ENCODE measurements at places on chromosomes 11 and 22.

- no peak for DNase-seq
Measured at GRCh38 chr11:108715239-108715638, 50.4 kb downstream of the DDX10 start.

DNA sequence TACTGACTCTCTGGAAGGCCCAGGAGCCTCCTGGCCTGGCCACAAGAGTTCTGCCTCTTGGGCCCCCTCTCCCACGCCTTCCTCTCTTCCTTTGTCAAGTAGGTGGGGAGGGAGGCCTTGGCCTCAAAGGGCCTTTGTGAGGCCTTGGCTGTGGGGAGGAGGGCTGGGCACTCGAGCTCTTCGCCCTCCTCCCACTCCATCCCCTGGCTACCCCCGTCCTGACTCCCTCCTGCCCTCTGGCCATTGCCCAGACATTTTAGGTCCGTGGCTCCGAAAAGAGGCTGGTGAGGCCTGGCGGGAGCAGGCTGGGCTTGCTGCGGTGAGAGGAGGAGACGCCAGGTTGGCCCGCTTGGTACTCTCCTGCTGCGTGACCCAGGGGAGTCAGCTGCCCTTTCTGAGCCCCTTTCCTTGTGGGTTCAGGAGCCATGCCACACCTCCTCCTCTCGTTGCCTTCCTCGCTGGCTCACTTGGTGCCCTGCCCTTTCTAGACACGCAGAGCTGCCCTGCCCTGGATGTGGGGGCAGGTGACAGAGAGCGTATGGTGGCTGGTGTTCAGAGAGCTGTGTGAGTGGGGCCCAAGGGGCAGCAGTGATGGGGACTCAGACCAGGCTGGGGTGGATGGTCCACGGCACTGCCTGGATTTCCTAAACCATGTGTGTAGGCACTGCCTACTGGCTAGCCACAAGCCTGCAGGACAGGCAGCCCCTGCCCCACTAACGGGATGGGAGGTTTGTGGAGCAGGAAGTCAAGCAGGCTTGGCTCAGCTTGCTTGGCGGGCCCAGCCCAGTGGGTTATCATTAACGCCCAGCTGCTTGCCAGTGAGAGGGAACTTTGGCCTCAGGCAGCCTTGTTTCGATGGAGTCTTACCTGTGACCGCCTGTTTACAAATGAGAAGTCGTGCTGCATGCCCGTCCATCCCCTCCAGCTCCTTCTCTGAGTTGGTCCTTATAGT, 15.8 kb upstream of the OMP start:
- DNase-seq = no peak

- DNase-seq = no peak
Measured at GRCh38 chr11:74011360-74012073, 2.6 kb upstream of the UCP3 start.

GRCh38 chr11:2508793-2509192, 64.0 kb downstream of the KCNQ1 start:
- no peak for DNase-seq

GRCh38 chr11:1564535-1565172, 7.4 kb downstream of the DUSP8 start:
- DNase-seq = no peak

DNA sequence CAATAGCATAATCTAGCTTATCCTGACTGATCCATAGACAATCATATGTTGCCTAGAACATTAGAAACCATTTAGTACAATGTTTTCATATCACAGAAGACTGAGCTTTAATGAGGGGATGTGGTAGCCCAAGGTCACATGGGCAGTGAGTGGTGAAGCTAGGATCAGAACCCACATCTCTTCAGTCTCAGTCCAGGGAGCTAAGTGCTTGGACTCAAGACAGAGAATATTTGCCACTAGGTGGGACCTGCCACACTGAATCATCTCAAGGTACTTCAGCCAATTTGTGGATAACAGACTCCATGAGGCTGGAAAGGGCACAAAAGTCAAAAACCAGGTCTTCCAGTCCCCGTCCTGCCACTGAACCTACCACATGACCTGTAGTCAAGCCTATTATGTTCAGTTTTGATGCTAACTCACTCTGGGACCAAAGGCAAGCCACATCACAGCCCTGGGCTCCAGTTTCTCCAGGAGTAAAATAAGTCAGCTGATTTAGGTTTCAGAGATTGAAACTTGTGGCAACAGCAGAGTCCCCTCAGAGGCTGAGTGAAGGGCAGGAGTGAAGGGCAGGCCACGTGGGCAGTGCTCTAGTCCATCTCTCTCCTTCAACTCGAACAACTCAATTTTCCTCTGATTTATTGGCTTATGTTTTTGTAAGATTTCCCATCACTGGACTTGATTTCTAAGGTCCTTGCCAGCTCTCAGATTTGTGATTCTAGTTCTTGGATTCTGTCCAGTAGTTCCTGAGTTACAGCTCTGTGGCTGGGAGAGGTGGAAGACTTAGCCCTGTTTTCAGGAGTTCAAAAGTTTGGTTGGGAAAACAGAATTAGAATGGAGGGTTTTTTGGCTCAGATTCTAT, 84.6 kb upstream of the PHOX2A start:
- no peak for DNase-seq

DNA sequence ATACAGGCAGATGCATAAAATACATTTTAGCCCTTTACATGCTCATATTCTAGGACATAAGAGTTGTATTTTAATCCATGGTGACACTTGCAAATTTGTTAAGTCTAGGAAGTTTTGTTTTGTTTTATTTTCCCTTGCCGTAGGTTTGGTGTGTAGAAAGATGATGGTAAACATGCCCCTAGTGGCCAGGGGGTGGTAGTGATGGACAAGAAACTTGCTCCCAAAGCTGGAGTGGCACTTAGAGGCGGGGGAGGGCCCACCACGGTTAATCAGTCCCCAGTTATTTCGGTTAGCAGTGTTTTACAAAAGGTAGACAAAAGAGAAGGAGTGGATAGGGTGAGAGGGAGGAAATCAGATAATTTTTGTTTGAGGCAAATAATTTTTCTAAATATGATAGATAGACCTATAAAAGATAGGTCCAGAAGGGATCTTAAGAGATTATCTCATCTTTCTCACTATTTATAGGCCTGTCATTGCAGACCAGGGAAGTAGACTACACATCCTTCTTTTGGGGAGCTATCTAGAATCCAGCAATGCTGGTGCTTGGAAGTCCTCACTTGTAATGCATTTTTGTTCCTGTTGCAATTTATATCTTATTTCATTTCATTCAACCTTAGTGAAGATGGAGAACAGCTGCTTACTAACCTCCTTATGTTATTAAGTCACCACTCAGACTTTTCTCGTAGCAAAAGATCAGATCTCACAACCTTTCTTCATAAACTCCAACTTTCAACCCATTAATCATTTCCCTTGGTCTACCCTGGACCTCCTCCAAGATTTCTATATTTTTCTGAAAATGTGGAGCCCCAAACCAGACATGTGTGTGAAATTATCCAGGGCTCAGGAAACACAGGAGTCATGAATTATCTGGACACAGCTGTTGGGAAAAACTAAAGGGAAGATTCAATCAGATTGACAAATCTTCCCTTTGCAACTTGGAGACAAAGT, 5.9 kb upstream of the BDNF start:
- peak; percentile 5 for DNase-seq

DNA sequence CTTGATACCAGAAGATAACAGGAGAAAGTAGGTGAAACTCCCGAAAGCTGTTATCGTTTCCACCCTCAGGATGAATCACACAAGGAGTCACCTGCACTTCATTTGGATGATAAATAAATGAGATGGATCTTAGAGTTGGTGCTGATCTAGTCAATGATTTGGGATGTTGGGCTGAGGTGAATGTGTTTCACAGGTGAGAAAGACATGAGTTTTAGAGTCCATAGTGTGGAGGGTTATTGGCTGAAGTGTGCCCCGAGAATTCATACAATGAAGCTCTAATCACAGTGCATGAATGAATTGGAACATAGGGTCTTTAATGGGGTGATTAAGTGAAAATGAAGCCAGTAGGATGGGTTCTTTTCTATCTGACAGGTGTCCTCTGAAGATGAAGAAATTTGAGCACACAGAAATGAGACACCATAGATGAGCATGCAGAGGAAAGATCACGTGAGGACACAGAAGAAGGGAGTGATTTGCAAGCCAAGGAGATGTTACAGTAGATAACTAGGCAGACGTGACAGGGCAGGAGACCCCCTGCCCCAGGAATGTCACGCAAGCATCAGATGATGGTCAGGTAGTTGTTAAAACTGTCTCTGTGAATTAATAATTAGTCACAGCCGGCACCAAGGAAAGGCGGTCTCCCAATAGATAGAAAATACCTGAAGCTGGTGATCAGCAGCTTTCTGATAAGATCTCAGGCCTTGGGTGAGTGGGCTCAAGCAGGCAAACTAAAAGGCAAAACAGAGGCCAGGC, 60.3 kb upstream of the IGLL5 start:
- no peak for DNase-seq

DNA sequence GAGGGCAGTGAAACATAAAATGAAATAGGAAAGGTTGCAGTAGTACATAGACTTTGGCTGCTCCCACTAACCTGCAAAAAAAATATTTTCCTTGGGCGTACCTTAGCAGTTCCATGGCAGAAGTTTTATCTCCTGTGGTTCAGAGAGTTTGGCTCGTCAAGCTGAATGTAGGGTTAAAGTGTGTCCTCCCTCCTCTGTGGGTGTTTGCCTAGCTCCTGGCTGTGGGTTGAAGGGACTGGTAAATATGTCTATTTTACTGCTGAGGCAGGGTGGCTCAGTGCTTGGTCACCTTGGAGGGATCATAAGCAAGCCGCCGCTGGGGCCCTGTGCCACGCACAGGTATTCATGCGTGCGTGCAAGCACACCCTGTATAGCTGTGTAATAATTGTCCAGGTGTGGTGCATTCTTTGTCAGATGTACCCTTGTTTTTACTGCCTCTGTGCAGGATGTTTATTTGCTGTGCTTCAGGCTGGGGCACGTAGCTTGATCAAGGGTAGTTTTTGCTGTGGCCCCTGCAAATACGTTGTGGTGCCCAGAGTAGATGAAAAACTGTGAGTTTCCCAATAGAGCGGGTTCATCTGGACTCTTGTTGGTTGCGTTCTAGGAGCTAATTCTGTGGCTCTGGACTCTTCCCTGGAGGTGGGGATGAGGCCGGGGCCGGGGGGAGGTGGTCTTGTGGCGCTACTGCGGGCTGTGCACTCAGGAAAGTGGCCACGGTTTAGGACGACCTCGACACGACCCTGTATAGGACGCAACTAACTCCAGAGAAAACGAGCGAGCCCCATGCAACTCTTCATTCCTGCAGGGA, 732 bp upstream of the SORL1 start:
- no peak for DNase-seq

DNA sequence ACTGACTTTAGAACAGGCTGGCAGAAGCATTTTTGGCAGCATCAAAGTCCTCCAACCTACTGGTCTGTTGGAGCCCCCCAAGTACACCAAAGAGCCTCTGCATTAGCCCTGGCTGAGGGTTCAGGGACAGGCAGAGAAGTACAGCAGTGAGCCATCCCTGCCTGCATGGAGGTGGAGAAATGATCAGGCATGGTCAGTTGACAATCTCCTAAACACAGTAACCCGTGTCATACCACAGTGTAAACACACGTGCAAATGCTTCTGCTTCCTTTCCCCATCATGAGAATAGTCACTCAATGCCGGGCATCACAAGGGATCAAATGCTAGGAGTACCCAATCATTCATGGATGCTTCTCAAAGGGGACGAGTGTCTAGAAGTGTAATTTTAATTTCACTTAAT, 8.2 kb downstream of the SERPIND1 start:
- DNase-seq = no peak

DNA sequence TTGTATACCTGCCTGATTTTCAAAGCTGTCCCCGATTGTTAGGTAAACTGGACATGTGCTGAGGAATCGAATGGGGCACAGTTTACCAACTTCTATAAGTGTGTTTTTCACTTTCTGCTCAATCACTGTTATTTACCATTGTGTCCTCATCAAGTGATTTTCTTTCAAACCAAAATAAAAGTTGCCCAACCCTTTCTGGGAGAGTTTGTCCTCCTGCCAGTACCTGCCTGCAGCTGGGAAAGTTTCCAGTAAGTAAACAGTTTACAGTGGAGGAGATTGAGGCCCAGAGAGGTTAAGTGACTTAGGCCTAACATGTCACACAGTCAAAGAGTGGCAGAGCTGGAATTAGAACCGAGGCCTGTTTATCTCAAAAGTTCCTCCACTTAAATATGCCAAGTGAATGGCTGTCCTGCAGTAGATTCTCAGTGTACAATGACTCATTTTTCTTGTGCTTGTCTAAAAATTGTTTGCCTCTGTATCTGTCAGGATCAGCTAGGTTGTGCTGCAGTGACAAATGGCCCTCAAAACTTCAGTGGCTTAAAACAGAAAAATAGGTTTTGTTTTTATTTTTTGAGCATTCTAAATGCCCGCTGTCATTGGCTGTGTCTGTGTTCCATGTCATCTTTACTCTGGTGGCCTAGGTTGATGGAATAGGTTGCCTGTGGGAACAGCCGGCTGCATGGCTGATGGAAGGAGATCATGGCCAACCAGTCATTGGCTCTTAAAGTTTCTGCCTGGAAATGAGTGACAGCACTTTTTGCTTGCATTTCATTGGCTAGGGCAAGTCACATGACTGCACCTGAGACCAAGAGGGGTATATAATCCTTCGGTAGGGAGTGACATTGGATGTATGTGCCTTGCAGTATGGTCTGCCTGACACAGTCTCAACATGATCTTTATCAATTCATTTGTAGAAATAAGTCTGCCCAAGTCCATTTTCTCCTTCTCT, 61.8 kb upstream of the CRYBB3 start:
- DNase-seq = no peak

DNA sequence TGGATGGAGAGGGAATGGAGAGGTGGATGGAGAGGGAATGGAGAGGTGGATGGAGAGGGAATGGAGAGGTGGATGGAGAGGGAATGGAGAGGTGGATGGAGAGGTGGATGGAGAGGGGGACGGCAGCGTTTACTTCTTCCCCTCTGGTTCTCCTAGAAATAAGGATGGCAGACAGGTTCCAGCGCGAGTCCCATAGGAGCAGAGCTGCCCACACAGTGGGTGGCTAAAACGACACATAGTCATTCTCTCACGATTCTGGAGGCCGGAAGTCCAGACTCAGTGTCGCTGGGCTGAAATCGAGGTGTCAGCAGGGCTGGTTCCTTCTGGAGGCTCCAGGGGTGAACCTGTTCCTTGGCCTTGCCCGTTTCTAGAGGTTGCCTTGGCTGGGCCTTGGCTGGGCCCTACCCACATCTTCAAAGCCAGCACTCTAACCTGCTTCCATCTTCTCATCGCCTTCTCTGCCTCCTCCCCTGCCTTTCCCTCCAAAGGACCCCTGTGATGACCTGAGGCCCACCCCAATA, 12.7 kb upstream of the CTSD start:
- no peak for DNase-seq

DNA sequence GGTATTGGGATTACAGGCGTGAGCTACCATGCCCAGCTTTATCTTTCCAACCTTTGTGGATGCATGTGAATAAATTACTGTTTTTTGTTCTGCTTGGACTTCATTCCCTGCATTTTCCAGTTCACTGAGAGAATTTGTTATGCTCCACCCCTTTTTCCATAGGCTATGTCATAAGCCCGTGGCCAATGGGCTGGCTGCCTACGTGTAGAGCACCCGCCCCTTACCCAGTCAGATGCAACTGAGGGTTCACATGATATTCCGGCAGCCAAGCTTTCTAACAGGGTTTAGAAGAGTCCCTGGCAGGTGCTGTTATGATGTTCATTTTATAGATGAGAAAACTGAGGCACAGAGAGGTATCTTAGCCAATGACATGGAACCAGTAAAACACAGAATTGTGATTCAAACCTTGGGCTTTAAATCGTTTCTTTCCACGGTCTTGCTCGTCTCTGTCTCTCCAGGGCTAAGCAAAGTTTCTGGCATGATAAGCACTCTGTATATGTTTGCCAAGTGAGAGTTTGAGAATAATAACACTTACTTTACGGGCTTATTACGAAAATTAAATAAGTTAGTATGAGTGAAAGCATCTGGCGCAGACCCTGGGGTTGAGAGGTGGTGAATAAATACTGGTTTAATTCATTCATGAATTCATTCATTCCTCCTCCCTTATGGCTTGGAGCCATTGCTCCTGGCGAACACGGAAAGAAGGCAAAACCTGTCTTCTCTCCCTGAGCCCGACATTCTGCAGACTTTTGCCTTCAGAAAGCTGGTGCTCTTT, 42.4 kb upstream of the RASD2 start:
- DNase-seq = no peak

Data from AML-193 (cell line).